MCF 10A (cell line): ENCODE measurements at places on chromosomes 4 and X.

DNA sequence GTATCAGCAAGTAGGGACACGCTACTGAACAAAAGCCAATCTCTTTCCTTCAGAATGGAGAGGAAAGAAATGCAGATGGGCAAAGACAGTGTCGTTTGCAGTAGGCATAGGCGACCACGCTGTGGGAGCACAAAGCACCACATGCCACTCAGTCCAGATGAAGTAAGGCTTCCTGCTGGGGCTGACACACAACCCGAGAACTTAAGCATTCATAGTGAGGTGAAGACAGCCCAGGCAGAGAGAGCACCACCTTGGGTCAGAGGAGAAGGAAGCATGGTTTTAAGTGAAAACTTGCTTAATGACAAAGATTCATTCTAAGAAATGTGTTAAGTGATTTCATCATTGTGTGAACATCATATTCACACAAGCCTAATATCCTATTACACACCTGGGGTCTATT lies 238.8 kb downstream of the MGST2 start:
- H3K4me1 ChIP-seq = peaks cover 16% of the 10 kb centered on the region
- no peaks in the 10 kb centered on the region for H3K27me3 ChIP-seq
- H3K27ac ChIP-seq = no peak overlapping the region

DNA sequence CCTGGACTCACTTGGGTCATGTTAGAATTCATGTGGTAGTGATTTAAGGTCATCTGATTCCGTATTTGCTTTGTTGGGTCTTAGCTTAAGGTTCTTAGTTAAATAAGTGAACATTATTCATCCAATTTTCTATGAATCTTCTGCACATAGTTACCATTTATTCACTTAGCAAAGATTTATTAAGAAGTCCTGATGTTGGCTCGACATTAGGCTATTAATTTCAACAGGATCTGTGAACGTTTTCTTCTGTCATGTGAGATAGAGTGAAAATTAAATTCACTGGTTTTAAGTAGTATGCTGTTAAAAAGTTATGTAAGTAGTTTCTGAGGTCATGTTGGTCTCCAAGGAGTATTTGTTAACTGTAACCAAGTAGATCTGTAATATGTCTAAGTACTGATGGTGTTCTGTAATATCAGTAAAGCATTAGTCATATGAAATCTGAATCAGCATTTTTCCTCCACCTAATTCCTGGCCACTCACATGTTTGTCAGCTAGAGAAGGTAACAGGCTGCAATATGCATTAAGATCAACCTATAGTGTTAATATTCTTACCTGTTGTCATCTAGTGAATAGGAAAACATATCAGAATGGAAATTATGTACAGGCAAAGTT lies 155.6 kb downstream of the PCDH7 start:
- no peaks in the 10 kb centered on the region for H3K36me3 ChIP-seq
- no peak overlapping the region for H3K4me3 ChIP-seq
- no peaks in the 10 kb centered on the region for H3K27me3 ChIP-seq
- no peak overlapping the region for H3K27ac ChIP-seq

DNA sequence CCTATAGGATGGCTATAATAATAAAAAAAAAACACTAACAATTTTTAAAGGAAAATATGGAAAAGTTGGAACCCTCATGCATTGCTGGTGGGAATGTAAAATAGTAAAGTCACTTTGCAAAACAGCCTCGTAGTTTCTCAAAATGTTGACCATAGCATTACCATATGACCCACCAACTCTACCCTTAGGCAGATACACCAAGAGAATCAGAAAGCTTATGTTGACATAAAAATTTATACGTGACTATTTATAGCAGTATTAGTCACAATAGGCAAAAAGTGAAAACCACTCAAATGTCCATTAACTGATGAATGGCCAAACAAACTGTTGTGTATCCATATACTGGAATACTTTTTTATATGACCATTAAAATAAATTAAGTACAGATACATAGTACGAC lies 19.8 kb upstream of the FAM241A start:
- no peaks in the 10 kb centered on the region for H3K27me3 ChIP-seq
- H3K27ac ChIP-seq = no peak overlapping the region
- H3K4me1 ChIP-seq = peaks cover 18% of the 10 kb centered on the region
- no peaks in the 10 kb centered on the region for H3K36me3 ChIP-seq
- DNase-seq = no peak
- H3K4me3 ChIP-seq = no peak overlapping the region

DNA sequence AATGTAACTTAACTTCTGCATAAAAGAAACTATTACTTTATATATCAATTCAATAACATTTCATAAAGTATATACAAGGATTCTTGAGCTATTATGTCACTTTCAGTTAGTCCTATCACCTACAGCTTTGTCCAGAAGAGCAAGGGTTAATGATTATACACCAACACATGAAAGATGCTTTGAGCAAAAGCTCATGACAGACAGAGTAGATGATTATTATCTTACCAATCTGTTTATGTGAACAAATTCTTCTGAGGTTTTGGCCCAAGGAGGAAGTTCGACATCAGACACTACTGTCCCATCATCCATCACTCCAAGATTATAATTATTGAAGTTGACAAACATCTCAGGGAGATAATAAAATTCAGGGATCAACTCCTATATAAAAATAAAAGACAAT lies 166.7 kb upstream of the MAB21L2 start:
- no peak for DNase-seq
- H3K27me3 ChIP-seq = no peaks in the 10 kb centered on the region
- H3K27ac ChIP-seq = no peak overlapping the region

GRCh38 chrX:36684053-36684452 lies 324.1 kb upstream of the FAM47C start:
- no peak overlapping the region for H3K4me3 ChIP-seq
- no peaks in the 10 kb centered on the region for H3K36me3 ChIP-seq
- peaks cover 46% of the 10 kb centered on the region for H3K27me3 ChIP-seq
